Omental fat pad (tissue), 4 donors: ENCODE measurements at places on chromosomes 12 and 14. TPM values are rescaled to one million over a fixed set of nuclear protein-coding genes. Genes with fewer than 3 reads are reported as not detected.
A peak's percentile ranks its signal among the peaks of the same experiment; 100 is the strongest.

DNA sequence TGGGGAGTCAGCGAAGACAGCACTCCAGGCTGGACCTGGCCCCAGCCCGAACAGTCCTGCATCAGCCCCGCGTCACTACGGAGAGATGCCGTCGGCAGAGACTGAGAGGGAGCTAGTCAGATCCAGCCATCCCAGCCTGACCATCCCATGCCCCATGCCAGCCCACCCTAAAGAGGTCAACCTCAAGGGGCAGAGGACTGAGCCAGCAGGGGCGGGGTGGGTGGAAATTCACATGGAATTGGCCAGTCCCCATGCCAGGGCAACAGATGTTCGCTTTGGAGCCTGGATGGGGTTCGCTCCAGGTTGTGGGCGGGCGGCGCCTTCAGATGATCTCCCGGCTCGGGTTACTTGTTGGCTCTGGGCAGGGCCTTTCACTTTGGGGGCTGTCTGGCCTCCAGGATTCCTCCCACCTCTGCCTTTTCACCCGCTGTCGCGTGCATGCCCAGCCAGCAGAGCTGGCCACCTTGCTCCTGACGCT is 154.3 kb downstream of the TSPAN9 start:
- DNase-seq = no peak

GRCh38 chr14:67187826-67188225 is 1.4 kb upstream of the GARIN2 start:
- DNase-seq = no peak

- no peak for DNase-seq
Measured at GRCh38 chr14:63361790-63362189, 43.1 kb upstream of the GPHB5 start.

DNA sequence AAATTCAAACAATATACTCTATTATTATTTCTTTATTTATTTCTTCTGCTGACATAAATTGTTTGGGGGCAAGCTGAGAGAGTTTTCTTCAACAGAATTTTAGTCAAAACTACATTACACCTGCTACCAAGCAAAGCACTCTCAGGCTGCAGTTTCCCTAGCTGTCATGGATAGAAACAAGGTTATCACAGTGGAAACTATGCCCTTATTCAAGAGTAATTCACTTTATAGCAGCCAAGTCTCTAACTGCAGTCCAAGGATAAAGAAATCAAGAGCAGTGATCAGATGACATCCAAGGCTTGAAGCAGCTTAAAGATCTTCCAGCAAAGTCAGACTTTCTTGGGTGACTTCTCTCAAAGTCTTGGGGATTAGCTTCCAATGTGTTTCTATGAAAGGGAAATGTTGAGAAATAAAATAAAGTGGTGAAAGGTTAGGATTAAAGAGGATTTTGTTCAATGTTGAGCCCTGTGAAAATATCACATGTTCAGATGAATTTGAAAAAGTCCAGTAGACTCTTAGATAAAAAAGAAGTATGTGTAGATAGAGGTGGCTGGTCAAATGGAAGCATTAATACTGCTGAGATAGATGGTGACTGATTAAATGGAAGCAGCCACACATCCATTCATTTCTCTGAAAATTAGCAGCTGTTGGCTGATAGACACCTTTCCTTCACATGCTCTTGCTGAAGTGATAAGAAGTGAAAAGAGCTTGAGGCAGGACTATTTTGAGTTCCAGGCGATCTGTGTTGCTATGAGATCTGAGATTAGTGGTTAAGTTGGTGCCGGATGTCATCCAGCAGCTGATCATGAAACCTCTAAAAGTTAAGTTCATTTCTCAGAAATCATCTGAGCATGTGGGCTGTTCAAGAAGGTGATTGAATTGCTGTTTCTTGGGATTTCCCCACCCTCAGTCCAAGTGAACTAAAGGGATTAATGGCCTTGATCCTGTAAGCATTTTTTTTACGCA is 257.8 kb upstream of the BTG1 start:
- no peak for DNase-seq

DNA sequence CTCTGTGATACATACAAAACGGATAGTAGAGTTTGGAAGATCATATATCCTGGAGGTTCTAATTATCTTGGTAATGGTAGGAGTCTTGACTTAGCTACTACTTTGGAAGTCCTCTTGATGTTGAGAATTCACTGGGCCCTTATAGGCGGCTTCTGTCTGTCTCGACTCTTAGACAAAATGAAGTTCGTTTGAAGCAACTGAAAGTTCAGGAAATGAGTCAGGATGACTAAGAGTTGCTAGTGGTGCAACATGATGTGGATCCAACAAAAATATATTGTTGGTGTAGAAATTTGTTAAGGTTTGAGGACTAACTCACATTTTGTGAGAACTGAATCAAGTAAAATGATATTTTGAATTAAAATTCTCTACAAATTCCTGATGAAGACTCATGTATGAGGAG is 272.7 kb downstream of the AEBP2 start:
- DNase-seq = no peak

GRCh38 chr12:130162267-130162666 is at the start of gene FZD10:
Gene FZD10 (plus strand): TSS chr12:130162464. CDS start chr12:130162943, 479 bp downstream.
- DNase-seq = peak; percentile 34

DNA sequence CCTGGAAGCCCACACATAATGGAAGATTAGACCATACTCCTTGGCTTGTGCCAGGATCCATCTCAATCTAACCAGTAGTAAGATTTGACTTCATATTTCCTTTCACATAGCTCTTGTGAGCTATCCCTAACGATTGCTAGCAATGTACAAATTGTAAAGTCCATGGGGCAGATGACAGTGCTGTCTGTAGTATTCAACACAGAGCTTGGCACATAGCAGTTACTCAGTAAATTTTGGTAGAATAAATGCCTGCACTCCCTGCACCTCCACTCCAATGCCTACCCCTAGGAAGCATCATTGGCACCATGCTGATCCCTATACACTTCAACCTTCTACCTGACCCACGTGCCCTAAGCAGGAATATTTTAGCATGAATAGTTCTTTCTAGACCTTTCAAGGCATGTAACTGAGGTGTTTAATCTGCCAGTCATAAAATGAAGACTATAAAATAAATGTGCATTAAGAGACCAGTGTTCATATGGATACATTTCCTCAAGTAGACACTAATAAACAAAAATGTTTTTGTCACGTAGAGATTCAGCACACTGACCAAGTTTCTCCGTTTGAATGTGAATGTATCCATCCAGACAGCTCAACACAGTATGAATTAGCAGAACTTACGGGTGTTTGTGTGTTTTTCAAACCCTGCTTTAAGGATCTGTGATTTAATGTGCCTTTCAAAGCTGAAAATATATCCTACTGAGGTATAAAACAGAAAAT is 98.8 kb downstream of the BMP4 start:
- DNase-seq = no peak

GRCh38 chr14:69572841-69573135 is 1.9 kb downstream of the CCDC177 start:
- no peak for DNase-seq

GRCh38 chr14:39229222-39229543 is 4.5 kb upstream of the MIA2 start:
- DNase-seq = no peak

DNA sequence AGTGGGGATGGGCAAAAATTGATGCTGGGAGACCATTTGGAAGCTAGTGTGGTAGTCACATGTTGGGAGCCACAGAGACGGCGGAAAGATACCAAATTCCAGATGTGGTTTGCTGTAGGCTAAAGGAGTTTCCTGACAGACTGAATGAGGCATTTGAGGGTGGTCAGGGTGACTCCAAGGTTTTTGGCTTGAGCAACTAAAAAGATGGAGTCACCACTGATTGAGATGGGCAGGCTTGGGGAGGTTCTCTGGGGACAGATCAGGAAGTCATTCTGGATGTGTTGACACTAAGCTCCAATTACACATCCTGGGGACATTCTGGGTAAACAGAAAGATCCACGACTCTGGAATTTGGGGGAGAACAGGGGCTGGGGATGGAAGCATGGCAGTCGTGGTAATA is 15.5 kb upstream of the SERPINA9 start:
- DNase-seq = no peak

- DNase-seq = no peak
Measured at GRCh38 chr12:96401076-96401871, 1.0 kb upstream of the CDK17 start.

- DNase-seq = no peak
Measured at GRCh38 chr12:62767496-62767895, 167.5 kb downstream of the PPM1H start.

DNA sequence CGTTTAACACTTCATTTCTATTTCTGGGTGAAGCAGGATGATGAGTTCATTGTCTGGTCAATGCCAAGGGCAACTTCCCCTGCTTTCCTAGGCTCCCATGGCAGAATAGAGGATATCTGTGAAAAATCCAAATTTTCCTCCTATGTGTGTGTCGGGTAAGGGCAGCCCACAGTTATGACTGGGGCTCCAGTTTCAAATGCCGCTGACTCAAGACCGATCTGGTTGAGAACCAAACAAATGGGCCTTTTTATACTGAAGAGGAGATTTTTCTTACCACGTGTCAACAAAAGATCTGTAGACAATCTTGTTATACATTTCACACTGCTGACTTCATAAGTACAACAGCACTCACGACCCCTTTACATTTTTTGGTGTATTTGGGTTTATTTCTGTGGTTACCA is 120.8 kb downstream of the CHST11 start:
- no peak for DNase-seq

DNA sequence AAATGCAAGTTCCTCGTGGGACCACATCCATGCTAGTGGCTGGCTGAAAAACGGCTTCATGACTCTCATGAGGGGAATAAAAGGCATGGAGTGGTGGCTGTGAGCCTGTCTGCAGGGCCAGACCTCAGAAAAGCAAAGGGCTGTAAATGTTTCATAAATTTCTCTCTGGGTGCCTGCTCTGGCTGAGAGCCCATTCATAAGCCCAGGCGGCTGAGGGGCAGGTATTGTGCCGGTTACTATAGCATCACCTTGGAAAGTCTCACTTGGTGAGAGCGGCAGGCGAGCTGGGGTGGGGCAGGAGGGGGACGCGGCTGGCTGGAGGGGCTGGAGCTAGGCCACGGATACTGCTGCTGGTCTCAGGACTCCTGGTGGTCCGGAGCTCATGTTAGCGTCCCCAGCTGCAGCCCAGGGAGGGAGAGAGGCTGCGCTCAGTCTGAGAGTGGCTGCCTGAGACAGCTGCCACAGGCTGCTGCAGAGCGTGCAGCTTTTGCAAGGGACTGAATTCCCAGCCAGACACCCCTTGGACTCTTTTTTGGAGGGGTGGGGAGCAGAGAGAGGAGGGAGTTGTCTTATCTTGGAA is at the start of gene SLC17A8:
Gene SLC17A8, plus strand, starts transcription at position 431 of the 580 bp plus-strand sequence. CDS start 318 bp downstream, outside the sequence.
- no peak for DNase-seq

DNA sequence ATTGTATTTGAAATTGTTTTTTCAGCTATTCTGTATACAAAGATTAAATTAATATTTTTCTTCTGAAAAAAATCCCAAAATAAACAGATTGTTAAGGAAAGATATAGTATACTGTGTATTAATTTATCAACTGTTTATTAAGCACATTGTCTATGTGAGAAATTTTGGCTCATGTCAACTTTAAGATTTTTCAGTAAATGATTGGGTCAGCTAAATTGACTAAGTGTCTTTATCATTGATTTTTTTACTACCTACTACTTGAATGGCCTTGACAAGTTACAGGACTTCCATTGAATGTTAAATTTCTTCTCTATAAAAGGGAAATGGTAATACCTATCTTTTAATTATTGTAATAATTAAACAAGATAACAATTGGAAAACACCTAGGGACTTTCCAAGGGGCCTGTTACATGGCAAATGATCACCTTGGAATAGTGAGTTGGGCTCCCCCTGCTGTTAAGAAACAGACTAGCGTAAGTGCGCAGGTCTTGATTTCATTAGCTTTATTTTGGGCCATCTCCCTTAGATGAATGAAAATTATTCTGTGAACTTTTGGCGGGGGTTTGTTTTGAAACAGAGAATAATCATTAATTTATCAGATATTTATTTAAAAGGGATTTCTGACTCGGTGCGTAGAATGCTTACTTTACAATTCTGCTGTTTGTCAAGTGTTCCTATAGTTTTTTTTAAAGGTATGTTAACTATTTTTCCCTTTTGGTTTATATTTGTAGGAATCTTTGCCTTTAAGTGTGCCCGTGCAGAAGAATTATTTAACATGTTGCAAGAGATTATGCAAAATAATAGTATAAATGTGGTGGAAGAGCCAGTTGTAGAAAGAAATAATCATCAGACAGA is 14.5 kb upstream of the CCT2 start:
- peak; percentile 36 for DNase-seq

The ITGB7 gene
- 1.6 TPM for total RNA-seq

The CEBPE gene
- 2.7 TPM for total RNA-seq

The FIGNL2 gene
- total RNA-seq = not detected

The RILPL2 gene
- total RNA-seq = 10.7 TPM

The SYCP3 gene
- 0.36 TPM for total RNA-seq

The PLA2G1B gene
- not detected for total RNA-seq
